ENCODE measurements at places on chromosomes 16 and 17. TPM values are rescaled to one million over a fixed set of nuclear protein-coding genes. Genes with fewer than 3 reads are reported as not detected.

The USP32 gene
- 5.5 TPM for polyA plus RNA-seq

The PABPN1L gene
- not detected for polyA plus RNA-seq

The SHISA6 gene
- polyA plus RNA-seq, result not detected

The TMIGD1 gene
- not detected for polyA plus RNA-seq

The SLC52A1 gene
- polyA plus RNA-seq, result not detected

The KRTAP17-1 gene
- polyA plus RNA-seq, result not detected

All from immature natural killer cell (primary cell).